ENCODE measurements at places on chromosomes 4 and X.

- no peak for DNase-seq
Observed at GRCh38 chrX:9267415-9267814, 197.4 kb upstream of the TBL1X start.

GRCh38 chr4:186541801-186542200 lies 13.6 kb downstream of the MTNR1A start:
- no peak for DNase-seq

DNA sequence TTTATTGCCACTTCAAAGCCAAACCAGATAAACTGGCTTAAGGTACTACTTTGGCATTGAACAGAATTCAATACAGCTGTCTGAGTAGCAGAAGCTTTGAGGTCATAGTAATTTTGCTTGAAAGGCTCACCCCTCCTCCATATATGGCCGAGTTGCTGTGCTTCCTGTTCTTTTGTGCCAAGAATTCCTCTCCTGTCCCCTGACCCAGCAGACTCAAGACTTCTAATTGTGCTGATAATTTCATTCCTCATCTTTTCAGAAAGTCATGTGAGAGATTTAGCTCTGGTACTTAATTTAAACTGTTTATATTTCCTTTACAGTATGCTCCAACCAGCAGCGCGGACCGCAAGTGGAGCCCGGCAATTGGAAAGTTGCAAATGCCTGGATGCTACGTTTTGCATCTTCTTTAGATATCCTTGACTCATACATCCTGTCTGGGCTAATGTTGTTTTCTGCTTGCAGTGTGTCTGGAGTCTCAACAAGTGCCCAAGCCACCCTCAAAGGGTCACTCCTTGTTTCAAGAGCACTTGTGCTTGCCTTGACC lies 373.4 kb downstream of the PDGFC start:
- DNase-seq, result no peak

GRCh38 chr4:189126040-189126439 lies 814.6 kb upstream of the FRG1 start:
- no peak for DNase-seq

GRCh38 chrX:139758809-139759208 lies 50.8 kb upstream of the MCF2 start:
- no peak for DNase-seq

GRCh38 chr4:69735119-69735518 lies 25.3 kb downstream of the SULT1B1 start:
- DNase-seq, result no peak

DNA sequence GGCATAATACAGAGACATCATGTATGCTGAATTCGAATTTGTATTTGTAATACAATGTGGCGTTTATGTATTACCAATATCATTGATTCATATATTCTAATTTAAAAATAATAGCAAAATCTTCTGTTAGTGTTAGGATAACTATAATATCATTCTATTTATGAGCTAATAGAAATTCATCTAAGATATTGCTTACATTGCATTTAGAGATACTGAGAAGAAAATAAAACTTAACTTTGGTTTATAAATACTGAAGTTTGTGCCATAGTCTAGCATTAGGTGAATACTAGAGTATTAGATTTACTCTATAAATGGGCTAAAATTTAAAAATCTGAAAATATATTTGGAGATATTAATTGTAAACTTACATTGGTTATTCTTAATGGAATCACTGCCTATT lies 1590.6 kb downstream of the PCDH18 start:
- DNase-seq, result no peak
